Pancreas (tissue), 10 donors: ENCODE measurements at places on chromosomes 2 and 18. TPM values are rescaled to one million over a fixed set of nuclear protein-coding genes. Genes with fewer than 3 reads are reported as not detected.

The REG3G gene
- 5,387 TPM for total RNA-seq

The HADHA gene
- total RNA-seq = 70.6 TPM

The NR4A2 gene
- 3.1 TPM for total RNA-seq

The THSD7B gene
- 0.09 TPM for total RNA-seq

The RAB17 gene
- 40.5 TPM for total RNA-seq

The SEPTIN2 gene
- total RNA-seq = 193 TPM

The FSIP2 gene
- total RNA-seq = 0.12 TPM

The GAREM2 gene
- total RNA-seq = 2.5 TPM

The HES6 gene
- total RNA-seq = 8.8 TPM

The GTF2A1L gene
- not detected for total RNA-seq

The SH3RF3 gene
- total RNA-seq = 1.9 TPM

The TXNDC2 gene
- total RNA-seq = not detected

The TANC1 gene
- total RNA-seq = 12.1 TPM

The WNT10A gene
- total RNA-seq = not detected

The TMEM182 gene
- 2.2 TPM for total RNA-seq

The SCN7A gene
- total RNA-seq = 1.5 TPM

The DSC3 gene
- total RNA-seq = 0.06 TPM

The AFF3 gene
- 0.19 TPM for total RNA-seq

The ESPNL gene
- total RNA-seq = 0.09 TPM

The RAB31 gene
- 6.2 TPM for total RNA-seq

The GPAT2 gene
- total RNA-seq = 0.23 TPM

The TEX44 gene
- total RNA-seq = not detected

The DNAJC5G gene
- 0.06 TPM for total RNA-seq

The PLCL1 gene
- total RNA-seq = 0.46 TPM

The PPM1B gene
- 18.8 TPM for total RNA-seq

The CPLX4 gene
- not detected for total RNA-seq

The CRYGC gene
- not detected for total RNA-seq

The ASXL3 gene
- 1.6 TPM for total RNA-seq

The RAMP1 gene
- 59.7 TPM for total RNA-seq

The GPR45 gene
- not detected for total RNA-seq

The DAPL1 gene
- total RNA-seq = 2.6 TPM

The SLC16A14 gene
- total RNA-seq = 0.39 TPM

The PROM2 gene
- 13.0 TPM for total RNA-seq

The G6PC2 gene
- 6.0 TPM for total RNA-seq

The CNDP1 gene
- 0.09 TPM for total RNA-seq

The ZNF142 gene
- 11.1 TPM for total RNA-seq

The MATN3 gene
- 0.25 TPM for total RNA-seq

The TFCP2L1 gene
- total RNA-seq = 6.4 TPM

The GATA6 gene
- 36.4 TPM for total RNA-seq

The ARHGAP28 gene
- total RNA-seq = 5.5 TPM

The SCTR gene
- total RNA-seq = 31.9 TPM

The SPATA3 gene
- not detected for total RNA-seq

The LCT gene
- not detected for total RNA-seq

The HRH4 gene
- not detected for total RNA-seq

The KRTCAP3 gene
- 28.3 TPM for total RNA-seq

The AGXT gene
- 0.76 TPM for total RNA-seq

The CFAP221 gene
- total RNA-seq = 24.3 TPM
